ENCODE measurements at places on chromosomes 13 and 19.

DNA sequence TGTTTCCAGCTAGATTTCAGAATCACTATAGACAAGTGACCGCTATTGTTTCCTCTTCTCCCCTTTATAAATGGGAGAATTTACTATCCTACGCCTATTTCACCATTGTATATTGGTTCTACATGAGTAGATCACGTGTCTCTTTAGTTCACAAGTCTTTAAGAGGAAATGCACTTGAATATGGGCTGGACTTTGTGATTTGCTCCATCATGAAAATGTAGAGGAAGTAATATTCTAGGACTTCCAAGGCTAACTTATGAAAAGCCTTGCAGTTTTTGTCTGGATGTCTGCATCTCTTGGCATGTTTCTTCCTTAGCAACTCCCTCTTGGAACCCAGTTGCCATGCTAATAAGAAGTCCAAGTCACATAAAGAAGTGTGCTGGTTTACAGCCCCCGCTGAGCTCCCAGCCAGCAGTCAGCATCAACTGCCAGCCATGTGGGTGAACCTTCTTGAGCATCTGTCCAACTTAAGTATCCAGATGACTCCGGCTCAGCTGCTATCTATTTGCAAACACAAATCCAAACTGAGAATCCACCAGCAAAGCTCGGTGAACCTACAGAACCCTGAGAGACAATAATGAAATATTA lies 4.8 kb upstream of the FBXL3 start:
- H3K36me3 ChIP-seq, result no peaks in the 10 kb centered on the region
- no peak overlapping the region for H3K27ac ChIP-seq

DNA sequence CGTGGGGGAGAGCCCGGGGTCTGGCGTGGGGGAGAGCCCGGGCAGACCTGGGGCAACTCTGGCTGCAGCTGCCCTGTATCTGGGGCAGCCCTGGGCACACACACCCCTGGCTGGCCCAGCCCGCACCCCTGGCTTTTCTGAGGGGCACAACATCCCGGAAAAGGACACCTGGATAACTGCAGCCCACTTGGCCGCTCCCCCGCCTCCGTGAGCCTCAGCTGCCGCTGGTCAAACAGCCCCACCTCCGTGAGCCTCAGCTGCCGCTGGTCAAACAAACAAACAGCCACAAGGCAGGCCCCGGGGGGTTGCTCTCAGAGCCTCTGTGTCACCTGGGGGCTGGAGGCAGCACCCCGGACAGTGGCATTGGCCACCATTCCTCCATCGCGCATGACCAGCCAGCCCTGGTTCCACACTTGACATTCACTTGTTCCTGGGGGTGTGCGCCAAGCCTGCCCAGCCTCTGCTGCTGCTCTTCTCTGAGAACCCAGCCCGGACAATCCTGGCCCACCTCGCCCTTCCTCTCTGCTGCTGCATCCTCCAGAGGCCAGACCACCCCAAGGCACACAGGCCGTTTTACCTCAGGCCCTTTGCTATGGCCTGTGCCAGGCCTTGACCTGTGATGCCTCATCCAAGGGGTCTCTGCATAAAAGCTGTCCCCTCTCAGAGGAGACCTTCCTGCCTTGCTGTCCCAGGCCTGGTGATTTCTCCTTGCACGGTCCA lies 19.9 kb downstream of the CEBPG start:
- no peaks in the 10 kb centered on the region for H3K27me3 ChIP-seq
- no peak overlapping the region for H3K4me3 ChIP-seq
- H3K27ac ChIP-seq, result peak overlapping the region; percentile 38
- no peaks in the 10 kb centered on the region for H3K36me3 ChIP-seq

DNA sequence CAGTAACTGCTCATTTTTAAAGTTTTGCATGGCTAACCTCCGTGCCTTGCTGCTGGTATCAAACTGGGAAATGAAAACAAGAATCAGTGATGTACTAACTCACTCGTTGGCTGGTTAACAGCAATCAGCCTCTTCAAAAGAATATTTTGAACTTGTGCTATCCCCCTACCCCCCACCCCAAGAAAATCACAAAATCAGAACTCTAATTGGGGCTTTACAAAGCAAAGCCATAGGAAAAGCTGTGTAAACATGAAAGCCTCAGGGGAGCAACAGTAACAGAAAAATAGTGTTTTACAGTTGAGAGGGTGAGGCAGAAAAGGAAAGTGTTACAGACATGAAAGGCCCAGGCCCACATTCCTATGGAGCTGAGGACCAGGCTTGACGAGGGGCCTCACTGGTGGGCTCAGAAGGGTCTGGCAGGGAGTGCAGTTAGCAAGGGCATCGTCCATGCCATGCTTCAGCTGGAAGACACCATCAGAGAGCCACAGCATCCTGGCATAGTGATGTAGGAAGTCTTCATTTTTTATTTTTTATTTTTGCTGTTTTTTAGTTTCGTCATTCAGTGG lies 217.6 kb downstream of the PCCA start:
- no peaks in the 10 kb centered on the region for H3K4me1 ChIP-seq
- no peaks in the 10 kb centered on the region for H3K27me3 ChIP-seq
- no peak for DNase-seq
- no peaks in the 10 kb centered on the region for H3K36me3 ChIP-seq
- H3K4me3 ChIP-seq, result no peak overlapping the region

DNA sequence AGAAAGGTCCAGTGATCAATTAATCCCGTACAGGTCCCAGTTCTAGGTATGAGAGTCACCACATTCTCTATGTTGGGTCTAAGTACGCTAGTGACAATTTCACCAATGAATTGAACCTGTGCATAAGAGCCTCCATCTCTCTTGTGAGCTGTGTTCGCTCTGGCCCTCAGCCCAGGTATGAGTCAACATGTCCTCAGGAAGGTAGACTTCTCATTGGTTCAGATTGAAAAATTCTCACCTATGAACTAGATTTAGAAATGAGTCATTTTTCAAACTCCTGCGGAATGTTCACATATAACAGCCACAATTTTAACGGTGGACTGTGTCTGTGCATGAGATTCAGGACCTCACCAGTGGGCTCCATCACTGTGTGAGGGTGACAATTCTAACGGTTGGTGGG lies 12.7 kb upstream of the ZNF43 start:
- H3K27ac ChIP-seq, result no peak overlapping the region
- H3K4me1 ChIP-seq, result peaks cover 22% of the 10 kb centered on the region
- DNase-seq, result no peak
- H3K4me3 ChIP-seq, result no peak overlapping the region
- no peaks in the 10 kb centered on the region for H3K27me3 ChIP-seq

GRCh38 chr13:70849222-70849621 lies 741.0 kb upstream of the KLHL1 start:
- H3K36me3 ChIP-seq, result no peaks in the 10 kb centered on the region
- no peak overlapping the region for H3K27ac ChIP-seq
- no peaks in the 10 kb centered on the region for H3K4me1 ChIP-seq
- no peaks in the 10 kb centered on the region for H3K27me3 ChIP-seq

DNA sequence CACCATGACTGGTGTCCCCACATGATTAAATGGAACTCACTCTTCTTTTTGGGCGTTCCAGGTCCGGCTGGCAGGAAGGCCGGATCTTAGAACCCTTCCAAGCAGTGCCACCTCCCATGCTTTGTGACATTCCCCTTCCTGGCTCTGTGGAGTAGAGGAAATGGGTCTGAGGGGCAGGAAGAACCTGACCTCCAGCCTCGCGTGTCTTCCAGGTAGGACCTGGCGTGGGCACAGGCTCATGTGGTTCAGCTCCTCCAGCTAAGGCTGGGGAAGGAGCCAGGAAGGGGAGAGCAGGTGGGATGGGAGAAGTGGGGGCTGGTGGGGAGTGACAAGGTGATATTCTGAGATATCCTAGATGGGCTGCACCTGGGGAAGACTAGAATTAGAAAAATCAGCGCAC lies 2.1 kb downstream of the TMEM255B start:
- no peaks in the 10 kb centered on the region for H3K36me3 ChIP-seq
- peaks cover 23% of the 10 kb centered on the region for H3K4me1 ChIP-seq
- no peaks in the 10 kb centered on the region for H3K27me3 ChIP-seq
- no peak for DNase-seq
- no peak overlapping the region for H3K4me3 ChIP-seq

GRCh38 chr19:1259876-1260748 lies 9.0 kb upstream of the CIRBP start:
- H3K27me3 ChIP-seq, result no peaks in the 10 kb centered on the region
- H3K4me3 ChIP-seq, result peak overlapping the region; percentile 65
- H3K27ac ChIP-seq, result peak overlapping the region; percentile 100
- DNase-seq, result no peak

GRCh38 chr13:114065926-114066774 lies 66.3 kb downstream of the RASA3 start:
- no peak for DNase-seq
- H3K27me3 ChIP-seq, result no peaks in the 10 kb centered on the region
- peaks cover 67% of the 10 kb centered on the region for H3K4me1 ChIP-seq
- H3K36me3 ChIP-seq, result no peaks in the 10 kb centered on the region

DNA sequence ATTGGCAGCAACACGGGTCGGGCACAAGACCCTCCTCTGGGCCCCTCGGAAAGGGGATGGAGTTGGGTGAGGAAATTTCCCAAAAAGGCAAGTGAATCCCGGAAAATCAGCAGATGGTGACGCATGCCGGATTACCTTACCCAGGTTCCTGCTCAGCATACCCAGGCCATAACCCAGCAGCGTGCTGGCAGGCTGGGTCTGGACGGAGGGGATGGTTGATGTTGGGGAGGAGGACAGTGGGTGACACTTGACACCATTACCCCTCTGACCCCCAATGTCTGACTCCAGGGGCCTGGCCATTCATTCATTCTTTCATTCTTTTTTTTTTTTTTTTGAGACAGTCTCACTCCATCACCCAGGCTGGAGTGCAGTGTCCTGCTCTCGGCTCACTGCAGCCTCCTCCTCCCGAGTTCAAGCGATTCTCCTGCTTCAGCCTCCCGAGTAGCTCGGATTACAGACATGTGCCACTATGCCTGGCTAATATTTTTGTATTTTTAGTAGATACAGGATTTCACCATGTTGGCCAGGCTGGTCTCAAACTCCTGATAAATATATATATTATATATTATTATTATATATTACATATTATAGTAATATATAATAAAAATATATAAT lies 799 bp downstream of the PVR start:
- peaks cover 37% of the 10 kb centered on the region for H3K4me1 ChIP-seq
- H3K4me3 ChIP-seq, result peak overlapping the region; percentile 89
- peak overlapping the region; percentile 95 for H3K27ac ChIP-seq
- DNase-seq, result no peak
- H3K27me3 ChIP-seq, result no peaks in the 10 kb centered on the region

- H3K27me3 ChIP-seq, result no peaks in the 10 kb centered on the region
- no peak overlapping the region for H3K27ac ChIP-seq
- H3K4me3 ChIP-seq, result no peak overlapping the region
- peaks cover 32% of the 10 kb centered on the region for H3K36me3 ChIP-seq
- H3K4me1 ChIP-seq, result peaks cover 7% of the 10 kb centered on the region
Measured at GRCh38 chr19:3769494-3769893, 2.5 kb downstream of the RAX2 start.
